Ureter (tissue), 1 donor: ENCODE measurements at places on chromosomes 7 and 10.

GRCh38 chr10:19815731-19816410, 361 bp upstream of the PLXDC2 start:
- peak; percentile 85 for DNase-seq

- DNase-seq = no peak
Observed at GRCh38 chr10:106941297-106942034, 223.0 kb downstream of the SORCS1 start.

DNA sequence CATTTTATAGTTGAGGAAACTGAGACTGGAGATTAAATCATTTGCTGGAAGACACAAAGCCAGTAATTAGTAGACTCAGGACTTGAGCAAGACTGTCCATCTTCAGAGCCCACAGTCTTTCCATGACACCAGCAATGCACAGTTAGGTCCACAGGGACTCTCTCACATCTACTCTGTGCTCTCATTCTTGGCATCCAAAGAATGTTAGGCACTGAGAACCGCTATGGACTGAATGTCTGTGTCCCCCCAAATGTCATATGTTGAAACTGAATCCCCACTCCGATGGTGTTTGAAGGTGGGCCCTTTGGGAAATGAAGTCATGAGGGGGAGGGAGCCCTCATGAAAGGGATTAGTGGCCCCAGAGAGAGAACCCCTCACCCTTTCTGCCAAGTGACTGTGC, 100.6 kb downstream of the LANCL2 start:
- no peak for DNase-seq

DNA sequence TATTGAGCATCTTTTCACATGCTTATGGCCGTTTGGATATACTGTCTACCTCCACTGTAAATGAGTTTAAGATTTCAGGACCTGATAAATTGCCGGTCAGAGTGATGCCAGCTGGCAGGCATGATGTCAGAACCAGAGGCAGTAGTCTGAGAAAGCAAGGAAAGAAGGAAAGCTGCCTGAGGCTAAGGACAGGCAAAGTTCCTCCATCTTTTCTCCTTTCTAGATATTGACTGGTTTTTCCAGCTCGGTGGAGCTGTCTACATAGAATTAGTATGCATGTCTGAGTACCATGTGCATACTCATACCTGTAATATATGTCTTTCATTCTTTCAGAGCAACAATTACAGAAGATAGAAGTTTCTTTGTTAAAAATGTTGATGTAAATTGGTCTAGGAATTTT, 52.3 kb downstream of the CDCA7L start:
- DNase-seq = no peak

GRCh38 chr7:123770378-123770777, 21.6 kb upstream of the WASL start:
- no peak for DNase-seq
